ENCODE measurements at places on chromosomes 16 and 17.

- DNase-seq: no peak
These were observed 10.6 kb upstream of the CDH8 start for GRCh38 chr16:62046801-62047200.

GRCh38 chr17:79986411-79987186, 49.1 kb downstream of the TBC1D16 start:
- DNase-seq: no peak

DNA sequence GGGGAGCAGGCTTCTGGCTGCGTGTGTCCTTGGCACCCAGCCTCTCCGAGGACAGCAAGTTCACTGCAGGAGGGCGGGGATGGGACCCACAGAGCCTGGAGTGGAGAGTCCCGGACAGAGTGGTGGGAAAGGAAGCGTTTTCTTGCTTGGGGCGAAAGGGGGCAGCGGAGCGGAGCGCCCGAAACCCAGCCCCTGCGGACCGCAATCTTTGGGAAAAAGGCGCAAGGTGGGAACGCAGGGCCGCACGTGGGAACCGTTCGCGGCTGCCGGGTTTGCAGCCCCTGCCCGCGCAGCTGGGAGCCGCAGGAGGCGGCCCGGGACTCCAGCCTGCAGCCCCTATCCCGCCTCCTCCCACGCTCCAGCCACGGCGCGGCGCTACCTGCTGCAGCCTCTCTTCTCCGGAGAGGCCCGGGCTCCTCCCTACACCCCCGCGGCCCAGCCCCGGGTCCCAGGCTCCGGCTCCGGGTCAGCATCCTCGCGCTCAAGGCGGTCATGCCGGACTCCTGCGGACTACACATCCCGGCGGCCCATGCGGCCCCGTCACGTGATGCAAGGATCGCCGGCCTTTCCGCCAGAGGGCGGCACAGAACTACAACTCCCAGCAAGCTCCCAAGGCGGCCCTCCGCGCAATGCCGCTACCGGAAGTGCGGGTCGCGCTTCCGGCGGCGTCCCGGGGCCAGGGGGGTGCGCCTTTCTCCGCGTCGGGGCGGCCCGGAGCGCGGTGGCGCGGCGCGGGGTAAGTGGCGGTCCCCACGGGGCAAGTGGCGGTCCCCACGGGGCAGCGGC, at the start of the genes NTHL1 and TSC2:
Gene NTHL1 (minus strand): TSS at position 505 of the 786 bp plus-strand sequence. CDS start 11 bp downstream, at position 494.
Gene TSC2 (plus strand): TSS at position 656 of the 786 bp plus-strand sequence. CDS start 631 bp downstream, outside the sequence.
- peak; percentile 98 for DNase-seq

DNA sequence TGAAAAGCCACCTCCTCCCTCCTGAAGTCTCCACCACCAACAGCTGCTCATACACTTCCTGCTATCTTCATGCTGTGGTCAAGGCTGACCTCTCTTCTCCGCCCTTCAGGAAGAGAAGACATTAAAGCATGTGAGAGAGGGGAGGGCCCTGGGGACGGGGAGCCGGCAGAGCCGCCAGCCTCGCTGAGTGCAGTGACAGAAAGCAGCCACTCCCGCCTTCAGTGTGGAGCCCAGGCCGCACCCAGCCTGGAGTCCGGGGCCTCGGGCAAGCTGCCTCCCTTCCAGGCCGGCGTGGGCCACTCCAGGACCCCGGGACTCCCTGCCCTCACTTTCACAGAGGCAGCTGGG, 94.7 kb upstream of the TNRC6C start:
- no peak for DNase-seq

Measured in activated CD4-positive, alpha-beta T cell treated with anti-CD3 and anti-CD28 coated beads, Interleukin-10, Interleukin-2, amounts not matched to agents 100 ng/mL and 50 ng/mL, durations not matched to agents 16 hours and 8 hours (primary cell).